Cardiac ventricle fibroblast (primary cell): ENCODE measurements at places on chromosomes 3 and 15. TPM values are rescaled to one million over a fixed set of nuclear protein-coding genes. Genes with fewer than 3 reads are reported as not detected.

Gene C3orf85
- total RNA-seq, result not detected in 2 replicates

Gene CADM2
- not detected in 2 replicates for total RNA-seq

Gene POU1F1
- total RNA-seq, result not detected in 2 replicates

Gene EFHB
- total RNA-seq, result 1.2 and 4.4 TPM in 2 replicates

Gene STAB1
- total RNA-seq, result 3.0 and 4.4 TPM in 2 replicates

Gene INO80
- total RNA-seq, result 14.5 and 18.4 TPM in 2 replicates

Gene CCDC54
- not detected in 2 replicates for total RNA-seq

Gene LIPH
- total RNA-seq, result 1.9 and 2.3 TPM in 2 replicates

Gene SLC28A2
- not detected in 2 replicates for total RNA-seq

Gene CFAP92
- not detected in 2 replicates for total RNA-seq

Gene STARD9
- 1.8 and 2.4 TPM in 2 replicates for total RNA-seq

Gene BCHE
- total RNA-seq, result 1.9 and 2.9 TPM in 2 replicates

Gene CD200
- 7.8 and 8.7 TPM in 2 replicates for total RNA-seq

Gene TF
- 0.10 and 0.12 TPM in 2 replicates for total RNA-seq

Gene SH2D7
- total RNA-seq, result not detected in 2 replicates

Gene ZNF620
- 0.12 and 0.29 TPM in 2 replicates for total RNA-seq
